Endodermal cell (in vitro differentiated cells): ENCODE measurements at places on chromosomes 3 and 15. TPM values are rescaled to one million over a fixed set of nuclear protein-coding genes. Genes with fewer than 3 reads are reported as not detected.
A peak's percentile ranks its signal among the peaks of the same experiment; 100 is the strongest.

SSUH2 gene
- total RNA-seq: 3.1 and 5.3 TPM in 2 replicates

ENTPD3 gene
- 0.27 and 0.37 TPM in 2 replicates for total RNA-seq

NUSAP1 gene
- 98.6 to 194 TPM (median 185 TPM) in 3 replicates for total RNA-seq

GOLGA6D gene
- 0.11 and 0.14 TPM in 2 replicates for total RNA-seq

AP3B2 gene
- 15.6 to 27.0 TPM (median 24.4 TPM) in 3 replicates for total RNA-seq

DNA sequence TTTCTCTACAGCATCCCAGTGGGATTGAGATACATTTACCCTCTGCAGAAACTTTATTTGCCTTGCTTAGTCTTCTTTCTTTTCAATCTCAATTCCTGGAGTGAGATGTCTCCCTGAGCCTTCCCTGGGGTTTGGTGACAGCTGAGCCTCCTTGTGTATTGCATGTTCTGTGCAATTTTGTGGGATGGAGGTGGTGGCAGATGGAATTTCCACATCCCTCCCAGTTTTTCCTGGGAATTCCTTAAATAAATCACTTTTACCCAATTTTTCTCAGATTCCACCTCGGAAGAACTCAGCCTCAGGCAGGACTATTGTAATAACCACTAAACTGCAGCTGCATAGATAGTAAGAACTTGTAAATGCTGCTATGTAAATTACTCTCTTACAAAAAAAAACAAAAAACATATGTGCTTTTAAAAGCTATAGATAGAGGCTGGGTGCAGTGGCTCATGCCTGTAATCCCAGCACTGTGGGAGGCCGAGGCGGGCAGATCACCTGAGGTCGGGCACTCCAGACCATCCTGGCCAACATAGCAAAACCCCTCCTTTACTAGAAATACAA lies 88.5 kb upstream of the ABHD17C start:
- H3K27ac ChIP-seq: no peak overlapping the region
- H3K36me3 ChIP-seq: no peaks in the 10 kb centered on the region
- no peaks in the 10 kb centered on the region for H3K27me3 ChIP-seq
- DNase-seq: no peak
- H3K4me1 ChIP-seq: peaks cover 6% of the 10 kb centered on the region

DNA sequence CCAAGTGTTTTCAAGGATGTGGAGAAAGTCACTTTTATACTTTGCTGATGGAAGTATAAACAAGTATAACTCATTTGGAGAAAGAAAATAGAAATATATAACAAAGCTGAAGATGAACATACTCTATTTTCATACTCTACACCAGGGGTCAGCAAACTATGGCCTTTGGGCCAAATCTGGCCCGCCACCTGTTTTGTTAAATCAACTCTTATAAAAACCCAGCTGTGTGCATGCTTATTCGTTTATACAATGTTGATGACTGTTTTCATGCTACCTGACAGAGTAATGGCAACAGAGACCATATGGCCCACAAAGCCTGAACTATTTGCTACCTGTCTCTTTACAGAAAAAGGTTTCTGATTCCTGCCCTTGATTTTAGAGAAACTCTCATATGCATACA lies 124.0 kb downstream of the NR1D2 start:
- DNase-seq: no peak
- H3K4me3 ChIP-seq: no peak overlapping the region
- no peak overlapping the region for H3K27ac ChIP-seq
- no peaks in the 10 kb centered on the region for H3K4me1 ChIP-seq

DNA sequence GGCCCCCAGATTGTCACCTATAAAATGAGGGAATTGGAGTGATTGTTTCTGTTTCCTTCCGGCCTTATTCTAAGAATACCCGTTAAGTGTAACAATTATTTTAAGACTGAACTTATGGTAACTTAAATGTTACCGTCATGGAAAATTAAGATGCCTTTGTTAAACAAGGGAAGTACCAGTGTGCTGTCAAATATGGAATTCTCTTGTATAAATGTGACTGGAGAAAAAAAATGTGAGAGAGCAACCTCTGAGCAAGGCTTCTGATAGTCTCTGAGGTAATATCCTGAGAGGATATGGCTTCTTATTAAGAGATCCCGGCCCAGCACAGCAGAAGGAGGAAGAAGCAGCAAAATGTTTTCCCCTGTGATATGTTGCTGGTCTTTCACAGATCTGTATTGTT lies 480.7 kb upstream of the ADAMTS9 start:
- no peak overlapping the region for H3K27ac ChIP-seq
- no peaks in the 10 kb centered on the region for H3K36me3 ChIP-seq
- no peak for DNase-seq
- no peaks in the 10 kb centered on the region for H3K27me3 ChIP-seq
- H3K4me1 ChIP-seq: no peaks in the 10 kb centered on the region

- no peaks in the 10 kb centered on the region for H3K4me1 ChIP-seq
- no peak overlapping the region for H3K4me3 ChIP-seq
- H3K27me3 ChIP-seq: no peaks in the 10 kb centered on the region
- H3K27ac ChIP-seq: no peak overlapping the region
Measured at GRCh38 chr3:175005193-175005592, 146.1 kb downstream of the NAALADL2 start.

DNA sequence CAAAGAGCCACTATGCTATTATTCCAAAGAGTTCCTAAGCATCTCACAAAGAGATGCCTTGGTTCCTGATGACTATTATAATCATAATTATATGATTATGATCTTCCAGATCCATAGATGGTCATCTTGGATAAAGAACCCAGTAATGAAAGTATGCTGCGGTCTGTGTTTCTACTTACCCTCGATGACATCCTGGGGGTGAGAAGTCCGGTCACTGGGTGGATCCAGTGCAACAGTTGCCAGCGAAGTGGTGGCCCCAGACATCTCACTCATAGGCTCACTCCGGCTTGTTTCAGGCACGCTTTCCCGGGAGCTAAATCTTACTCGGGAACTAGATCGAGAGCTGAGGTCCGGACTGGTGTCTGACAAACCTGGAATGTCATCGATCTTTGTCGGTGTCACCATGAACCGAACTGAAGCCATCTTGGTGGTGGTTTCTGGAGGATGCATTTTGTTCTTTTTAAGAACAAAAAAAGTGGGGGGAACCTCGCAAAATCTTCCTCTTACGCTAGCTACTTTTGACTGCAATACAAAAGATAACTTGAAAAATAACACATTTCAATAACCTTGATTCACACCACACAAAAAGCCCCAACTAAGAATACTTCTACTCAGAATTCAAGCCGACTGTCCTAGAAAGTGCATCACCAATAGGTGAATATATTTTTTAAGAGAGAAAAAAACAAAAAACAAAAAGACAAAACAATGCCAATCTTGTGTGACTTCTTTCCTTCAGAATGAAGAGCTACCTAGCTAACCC lies 1.2 kb downstream of the SLC12A6 start:
- no peak for DNase-seq
- H3K4me3 ChIP-seq: peak overlapping the region; percentile 94
- no peaks in the 10 kb centered on the region for H3K27me3 ChIP-seq
- H3K27ac ChIP-seq: no peak overlapping the region

GRCh38 chr15:31528846-31529245 lies 202.2 kb downstream of the KLF13 start:
- DNase-seq: no peak
- H3K27ac ChIP-seq: peak overlapping the region; percentile 73
- H3K27me3 ChIP-seq: no peaks in the 10 kb centered on the region
- H3K36me3 ChIP-seq: no peaks in the 10 kb centered on the region
- H3K4me3 ChIP-seq: no peak overlapping the region

DNA sequence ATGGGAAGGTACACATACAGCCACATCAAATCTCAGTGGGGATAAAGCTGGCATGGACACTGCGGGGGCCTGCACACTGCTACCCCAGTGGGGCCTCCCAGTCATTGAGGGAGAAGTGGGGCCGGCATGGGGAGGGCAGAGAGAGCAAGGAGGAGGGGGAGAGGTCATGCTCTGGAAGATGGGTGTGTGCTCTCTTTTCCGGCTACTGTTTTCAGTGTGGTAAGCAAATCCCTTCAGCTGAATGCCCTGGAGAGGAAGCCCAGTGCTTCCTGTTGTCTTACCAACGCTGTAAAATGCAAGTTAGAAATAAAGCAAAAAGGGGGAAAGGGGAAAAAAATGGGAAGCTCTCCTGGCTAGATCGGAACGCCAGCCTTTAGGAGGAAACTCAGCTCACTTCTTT lies 30.8 kb downstream of the NRROS start:
- H3K4me3 ChIP-seq: no peak overlapping the region
- H3K27me3 ChIP-seq: no peaks in the 10 kb centered on the region
- H3K27ac ChIP-seq: no peak overlapping the region
- no peaks in the 10 kb centered on the region for H3K4me1 ChIP-seq

- H3K4me1 ChIP-seq: no peaks in the 10 kb centered on the region
- H3K27ac ChIP-seq: peak overlapping the region; percentile 66
- no peak for DNase-seq
- peak overlapping the region; percentile 88 for H3K4me3 ChIP-seq
- no peaks in the 10 kb centered on the region for H3K36me3 ChIP-seq
Measured at GRCh38 chr15:44729408-44730127, 6.8 kb upstream of the TRIM69 start.

DNA sequence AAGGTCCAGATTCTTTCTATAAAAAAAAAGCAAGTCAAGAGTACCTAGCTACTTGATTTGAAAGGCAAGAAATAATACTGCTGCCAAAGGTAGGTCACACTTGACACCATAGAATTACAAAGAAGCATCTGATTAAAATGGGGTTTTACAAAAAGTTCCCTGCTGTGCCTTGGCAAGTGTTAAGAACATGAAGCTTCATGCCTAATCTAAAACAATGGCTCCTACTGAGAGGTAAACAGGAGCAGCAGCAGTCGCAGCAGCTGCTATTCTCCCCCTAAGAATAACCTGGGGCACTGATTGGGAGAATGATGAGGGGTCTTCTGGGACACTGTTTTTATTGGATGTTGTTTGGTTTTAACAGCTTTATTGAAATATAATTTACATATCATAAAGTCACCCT lies 14.1 kb downstream of the UBP1 start:
- no peaks in the 10 kb centered on the region for H3K27me3 ChIP-seq
- H3K4me3 ChIP-seq: peak overlapping the region; percentile 33
- H3K36me3 ChIP-seq: peaks cover 36% of the 10 kb centered on the region
- DNase-seq: peak; percentile 78
- peaks cover 21% of the 10 kb centered on the region for H3K4me1 ChIP-seq
- H3K27ac ChIP-seq: no peak overlapping the region

- no peak for DNase-seq
- no peaks in the 10 kb centered on the region for H3K36me3 ChIP-seq
- H3K27me3 ChIP-seq: no peaks in the 10 kb centered on the region
- H3K4me3 ChIP-seq: no peak overlapping the region
- H3K27ac ChIP-seq: no peak overlapping the region
Measured at GRCh38 chr15:47900751-47901150, 183.4 kb downstream of the SEMA6D start.

DNA sequence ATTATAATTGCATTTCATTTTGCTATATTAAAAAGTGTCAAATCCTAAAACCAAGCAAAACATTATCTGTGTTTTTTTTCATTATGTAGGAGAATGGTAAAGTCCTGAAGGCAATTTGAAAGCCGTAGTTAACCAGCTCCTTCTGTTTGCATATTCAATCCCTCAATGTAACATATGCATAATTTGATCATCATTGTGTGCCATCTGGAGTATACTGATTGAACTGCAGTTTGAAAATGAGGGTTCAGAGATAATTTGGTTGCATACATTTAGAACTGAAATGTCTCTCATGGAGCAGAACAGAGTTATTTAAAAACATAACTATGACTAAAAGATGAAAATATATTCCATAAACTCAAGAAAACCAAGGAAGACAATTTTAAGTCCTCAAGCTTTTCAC lies 518.6 kb downstream of the GBE1 start:
- H3K4me1 ChIP-seq: no peaks in the 10 kb centered on the region
- no peak overlapping the region for H3K4me3 ChIP-seq
- DNase-seq: no peak
- H3K27ac ChIP-seq: no peak overlapping the region
- H3K27me3 ChIP-seq: no peaks in the 10 kb centered on the region

- no peaks in the 10 kb centered on the region for H3K27me3 ChIP-seq
- no peak overlapping the region for H3K27ac ChIP-seq
- H3K36me3 ChIP-seq: no peaks in the 10 kb centered on the region
- H3K4me3 ChIP-seq: no peak overlapping the region
Measured at GRCh38 chr3:61182662-61183061, 68.6 kb downstream of the FHIT start.

GRCh38 chr3:177905173-177906125 lies 630.8 kb upstream of the KCNMB2 start:
- H3K4me1 ChIP-seq: no peaks in the 10 kb centered on the region
- no peaks in the 10 kb centered on the region for H3K27me3 ChIP-seq
- H3K36me3 ChIP-seq: no peaks in the 10 kb centered on the region
- no peak for DNase-seq
- peak overlapping the region; percentile 66 for H3K27ac ChIP-seq

GRCh38 chr3:22353126-22353525 lies 602.1 kb upstream of the ZNF385D start:
- no peaks in the 10 kb centered on the region for H3K4me1 ChIP-seq
- no peaks in the 10 kb centered on the region for H3K36me3 ChIP-seq
- H3K27ac ChIP-seq: no peak overlapping the region
- no peak for DNase-seq

- H3K27me3 ChIP-seq: no peaks in the 10 kb centered on the region
- H3K36me3 ChIP-seq: peaks cover 78% of the 10 kb centered on the region
- peak overlapping the region; percentile 21 for H3K27ac ChIP-seq
Measured at GRCh38 chr15:57444877-57445513, 68.7 kb downstream of the CGNL1 start.

- no peak overlapping the region for H3K4me3 ChIP-seq
- no peak for DNase-seq
- H3K27me3 ChIP-seq: no peaks in the 10 kb centered on the region
- no peaks in the 10 kb centered on the region for H3K36me3 ChIP-seq
Measured at GRCh38 chr3:52829906-52830463, 487 bp downstream of the ITIH4 start.

DNA sequence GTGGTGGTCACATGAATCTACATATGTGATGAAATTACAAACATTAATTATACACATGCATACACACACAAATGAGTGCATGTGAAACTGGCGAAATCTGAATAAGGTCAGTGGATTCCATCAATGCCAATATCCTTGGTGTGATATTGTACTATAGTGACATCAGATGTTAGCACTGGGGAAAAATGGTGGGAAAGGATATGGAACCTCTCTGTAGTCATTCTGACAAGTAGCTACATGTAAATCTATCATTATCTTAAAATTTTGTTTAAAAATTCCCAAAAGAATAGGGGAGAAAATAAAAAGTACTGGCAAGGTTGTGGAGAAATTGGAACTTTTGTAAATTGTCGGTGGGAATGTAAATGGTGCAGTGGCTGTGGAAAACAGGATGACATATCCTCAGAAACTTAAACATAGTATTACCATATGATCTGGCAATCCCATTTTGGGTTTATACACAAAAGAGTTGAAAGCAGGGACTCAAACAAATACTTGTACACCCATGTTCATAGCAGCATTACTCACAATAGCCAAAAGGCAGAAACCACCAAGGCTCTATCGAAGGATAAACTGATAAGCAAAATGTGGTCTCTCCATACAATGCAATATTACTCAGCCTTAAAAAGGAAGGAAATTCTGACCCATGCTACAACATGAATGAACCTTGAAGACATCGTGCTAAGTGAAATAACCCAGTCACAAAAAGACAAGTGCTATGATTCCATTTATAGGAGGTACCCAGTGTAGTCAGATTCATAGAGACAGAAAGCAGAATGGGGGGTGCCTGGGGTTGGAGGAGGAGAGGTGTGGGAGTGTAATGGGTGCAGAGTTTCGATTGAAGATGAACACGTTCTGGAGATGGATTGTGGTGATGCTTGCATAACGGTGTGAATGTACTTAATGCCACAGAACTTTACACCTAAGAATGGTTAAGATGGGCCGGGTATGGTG lies 25.3 kb upstream of the HRH1 start:
- H3K36me3 ChIP-seq: no peaks in the 10 kb centered on the region
- H3K27me3 ChIP-seq: no peaks in the 10 kb centered on the region
- no peaks in the 10 kb centered on the region for H3K4me1 ChIP-seq
- no peak overlapping the region for H3K27ac ChIP-seq
